ENCODE measurements at places on chromosomes 12 and 14.
A peak's percentile ranks its signal among the peaks of the same experiment; 100 is the strongest.

GRCh38 chr14:34224221-34224620, 237.8 kb downstream of the SPTSSA start:
- DNase-seq = no peak

DNA sequence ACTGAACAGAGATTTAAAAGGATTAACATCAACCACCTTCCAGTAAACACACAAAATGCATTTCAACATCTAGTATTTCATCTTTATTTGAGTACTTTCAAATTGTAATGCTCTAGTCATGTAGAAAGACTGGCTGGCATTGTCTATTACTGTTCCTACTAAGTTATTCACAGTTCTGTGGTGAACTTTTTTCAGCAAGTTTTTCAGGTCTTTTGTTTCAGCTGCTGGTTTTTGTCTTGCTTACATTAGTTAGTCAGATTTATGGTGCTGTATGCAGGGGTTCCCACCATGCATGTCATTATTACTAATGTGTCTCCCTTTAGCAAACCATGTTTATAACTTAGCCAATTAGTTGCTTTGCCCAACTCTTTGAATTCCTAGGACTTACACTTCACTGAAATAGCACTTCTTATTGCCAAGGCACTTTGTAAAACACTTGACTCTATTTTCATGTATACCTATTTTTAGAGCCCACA, 253.4 kb upstream of the KITLG start:
- DNase-seq = no peak

DNA sequence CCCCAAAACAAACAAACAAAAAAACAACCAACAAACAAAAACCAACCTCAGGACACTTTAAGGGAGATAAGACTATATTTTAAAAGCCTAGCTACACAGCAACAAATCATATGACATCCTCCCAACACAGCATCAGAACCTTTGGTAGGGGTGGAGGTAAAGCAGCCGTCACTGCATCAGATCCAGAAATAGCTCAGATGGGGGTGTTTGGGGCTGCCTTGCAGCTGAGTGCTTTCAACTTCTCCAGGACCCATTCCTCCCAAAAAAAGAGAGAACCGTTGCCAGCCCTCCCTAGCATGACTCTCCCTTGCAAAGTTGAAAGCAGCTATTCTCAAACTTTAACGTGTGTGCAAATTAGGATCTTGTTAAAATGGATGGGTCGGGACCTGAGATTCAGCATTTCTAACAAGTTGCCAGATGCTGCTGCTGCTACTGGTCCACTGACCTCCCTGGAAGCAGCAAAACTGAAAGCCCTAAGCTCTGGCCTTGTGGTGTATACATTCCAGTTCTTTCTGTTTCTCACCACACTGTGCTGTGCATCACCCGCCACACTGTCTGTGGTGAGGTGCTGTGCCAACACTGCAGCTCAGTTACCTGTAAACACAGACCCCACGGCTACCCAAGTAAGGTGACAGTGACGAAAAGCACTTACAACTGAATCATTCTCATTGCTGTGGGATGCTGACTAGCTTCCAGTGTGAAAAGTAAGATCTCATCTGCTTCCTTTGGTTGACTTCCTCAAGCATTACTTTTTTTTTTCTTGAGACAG, 54.0 kb downstream of the SLC38A1 start:
- DNase-seq = no peak

DNA sequence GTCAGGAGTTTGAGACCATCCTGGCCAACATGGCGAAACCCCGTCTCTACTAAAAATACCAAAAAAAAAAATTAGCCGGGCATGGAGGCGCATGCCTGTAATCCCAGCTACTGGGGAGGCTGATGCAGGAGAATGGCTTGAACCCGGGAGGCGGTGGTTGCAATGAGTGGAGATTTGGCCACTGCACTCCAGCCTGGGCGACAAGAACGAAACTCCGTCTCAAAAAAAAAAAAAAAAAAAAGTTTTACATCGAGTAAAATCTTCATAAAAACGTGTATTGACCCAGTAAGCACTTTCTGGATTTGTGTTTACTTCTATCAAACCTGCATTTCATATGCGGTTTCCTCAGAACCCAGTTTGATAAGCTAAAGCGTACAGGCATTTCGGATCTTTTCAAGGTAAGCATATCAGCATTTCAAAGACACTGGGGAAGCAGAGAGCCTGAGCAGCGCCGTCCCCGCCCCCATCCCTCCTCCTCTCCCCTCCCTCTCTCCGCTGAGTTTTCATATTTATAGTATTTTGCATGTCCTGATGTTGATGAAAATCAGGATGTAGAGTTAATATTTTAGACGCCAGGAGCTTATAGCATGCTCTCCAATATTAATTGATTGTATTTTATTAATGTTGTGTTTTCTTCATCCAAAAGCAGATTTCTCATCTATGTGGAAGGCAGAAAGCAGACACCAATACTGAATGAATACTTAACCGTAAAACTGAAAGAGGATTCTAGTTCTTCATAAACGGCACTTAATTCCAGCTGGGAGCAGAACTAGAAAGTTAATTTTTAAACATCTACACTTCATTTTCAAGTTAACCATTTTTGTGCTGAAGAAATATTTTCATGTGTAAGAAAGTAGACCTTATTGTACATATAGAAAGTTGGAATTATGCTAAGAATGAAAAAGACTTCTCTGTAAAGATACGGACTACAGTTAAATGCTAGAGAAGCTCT, 9.2 kb upstream of the HIP1R start:
- peak; percentile 55 for DNase-seq

DNA sequence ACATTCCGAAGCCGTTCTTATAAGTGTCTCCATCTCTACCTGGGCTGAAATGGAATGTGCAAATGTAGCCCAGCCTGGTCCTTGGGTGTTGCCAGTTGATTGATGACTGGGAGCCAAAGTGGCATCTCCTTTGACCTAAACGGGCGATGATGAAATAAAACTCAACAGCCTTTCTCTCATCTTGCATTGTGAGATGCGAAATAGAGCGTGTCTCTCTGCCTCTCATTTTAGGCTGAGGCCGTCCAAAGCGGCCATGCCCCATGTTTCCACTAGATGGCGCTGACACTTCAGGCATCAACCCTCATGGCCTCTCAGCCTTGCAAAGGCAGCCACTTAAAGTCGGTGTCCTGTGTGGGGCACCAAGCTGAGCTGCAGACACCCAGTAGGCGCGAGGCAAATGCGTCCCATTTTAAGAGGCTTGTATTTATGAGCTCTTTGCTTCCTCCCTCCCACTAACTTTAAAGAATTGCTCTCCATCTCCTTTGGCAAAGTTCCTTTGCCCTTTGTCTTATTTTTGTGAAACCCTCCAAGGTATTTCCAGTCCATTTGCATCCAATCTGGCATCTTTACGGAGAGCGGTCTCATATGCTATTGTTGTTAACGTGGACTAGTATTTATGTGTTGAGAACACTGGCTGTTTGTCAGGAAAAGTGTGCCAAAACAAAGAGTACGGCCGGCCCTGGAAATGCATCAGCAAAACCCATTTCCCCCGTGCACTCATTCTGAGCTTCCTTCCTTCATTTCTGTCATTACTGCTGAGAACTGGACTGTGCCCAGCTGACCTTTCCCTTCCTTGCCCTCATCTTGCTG, 25.0 kb downstream of the GPRC5A start:
- DNase-seq = peak; percentile 77

GRCh38 chr12:65656891-65657351, 167.4 kb upstream of the HMGA2 start:
- no peak for DNase-seq

GRCh38 chr12:34350092-34351041, 328.1 kb downstream of the ALG10 start:
- no peak for DNase-seq

DNA sequence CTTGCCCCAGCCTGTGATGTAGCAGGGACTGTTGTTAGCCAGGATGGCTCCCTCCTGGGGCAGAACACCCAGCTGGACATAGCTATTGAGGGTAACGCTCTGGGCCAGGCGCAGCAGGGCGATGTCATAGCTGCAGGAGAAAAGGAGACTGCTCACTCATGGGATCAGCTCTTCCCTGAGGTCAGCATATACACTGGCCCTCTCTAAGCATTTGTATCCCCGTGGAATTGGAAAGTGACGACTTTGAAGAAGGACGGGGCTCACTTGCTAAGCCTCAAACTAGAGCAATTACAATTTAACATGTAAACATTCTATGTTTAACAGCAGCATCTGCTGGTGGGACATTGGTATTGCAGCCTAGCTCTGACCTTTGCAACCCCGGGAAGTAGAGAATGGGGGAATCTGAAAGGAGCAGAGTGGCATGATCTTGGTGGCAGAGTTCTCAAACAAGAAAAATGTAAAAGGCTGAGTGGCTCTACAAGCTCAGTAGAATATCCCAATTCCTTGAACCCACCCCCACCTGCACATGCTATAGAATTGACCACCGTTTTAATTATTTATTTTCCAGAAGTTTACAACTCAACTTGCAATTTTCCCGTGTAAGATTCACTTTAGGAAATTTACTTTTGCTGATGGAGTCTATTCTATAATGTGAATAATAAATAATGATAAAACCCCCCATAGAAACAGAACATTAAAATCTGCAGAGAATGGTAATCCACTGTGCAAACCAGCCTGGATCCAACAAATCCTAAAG, 5.0 kb downstream of the CELA1 start:
- DNase-seq = peak; percentile 79

Data from NCI-H69 (cell line).